ENCODE measurements at places on chromosomes 3 and 15.

GRCh38 chr3:152245498-152246170 is 23.1 kb upstream of the MBNL1 start:
- DNase-seq = no peak

DNA sequence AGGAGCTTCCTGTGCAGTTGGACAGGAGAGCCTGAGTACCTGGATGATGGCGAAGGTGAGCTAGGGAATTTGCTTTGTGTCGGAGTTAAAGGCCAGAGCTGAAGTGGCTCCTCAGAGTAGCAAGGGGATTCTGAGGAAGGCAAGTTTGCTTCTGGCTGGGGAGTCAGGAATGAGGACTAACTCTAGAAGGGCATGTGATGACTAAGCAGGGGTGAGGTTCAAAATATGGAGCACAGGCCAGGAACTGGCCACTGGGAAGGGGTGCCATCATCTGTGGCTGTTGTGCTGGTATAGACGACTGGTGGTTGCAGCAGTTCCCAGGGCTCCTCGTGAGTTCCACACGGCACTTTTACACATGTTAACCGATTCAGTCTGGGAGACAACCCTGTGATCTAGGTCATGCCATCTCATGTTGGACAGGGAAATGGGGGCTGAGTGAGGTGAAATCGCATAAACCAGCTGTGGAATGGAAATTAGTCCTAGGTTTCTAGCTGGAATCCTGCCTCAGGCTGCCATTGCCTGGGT is 100.8 kb downstream of the EEFSEC start:
- no peak for DNase-seq

- DNase-seq = no peak
Observed at GRCh38 chr3:11060500-11061251, 68.1 kb downstream of the SLC6A1 start.

DNA sequence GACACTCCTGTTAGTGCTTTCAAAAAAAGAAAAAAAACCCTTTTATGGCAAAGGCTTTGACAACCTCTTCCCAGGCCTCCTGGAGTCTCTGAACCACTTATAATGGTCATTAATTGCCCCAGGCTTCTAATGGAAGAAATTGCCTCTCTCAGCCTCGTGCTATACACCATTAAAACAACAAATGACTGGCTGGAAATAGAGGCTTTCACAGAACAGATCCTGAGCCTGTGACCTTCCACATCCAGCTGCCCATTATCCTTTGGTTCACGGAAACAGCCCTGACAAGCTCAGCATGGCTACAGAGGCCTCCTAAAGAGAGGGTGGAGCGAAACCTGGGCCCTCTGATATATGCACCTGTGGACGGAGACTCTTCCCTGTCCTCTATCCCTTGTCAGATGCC is 26.8 kb upstream of the MKRN3 start:
- no peak for DNase-seq

- DNase-seq = no peak
Observed at GRCh38 chr15:31083370-31083780, 18.1 kb downstream of the TRPM1 start.

GRCh38 chr3:181103605-181104004 is 114.1 kb upstream of the DNAJC19 start:
- DNase-seq = peak; percentile 4

DNA sequence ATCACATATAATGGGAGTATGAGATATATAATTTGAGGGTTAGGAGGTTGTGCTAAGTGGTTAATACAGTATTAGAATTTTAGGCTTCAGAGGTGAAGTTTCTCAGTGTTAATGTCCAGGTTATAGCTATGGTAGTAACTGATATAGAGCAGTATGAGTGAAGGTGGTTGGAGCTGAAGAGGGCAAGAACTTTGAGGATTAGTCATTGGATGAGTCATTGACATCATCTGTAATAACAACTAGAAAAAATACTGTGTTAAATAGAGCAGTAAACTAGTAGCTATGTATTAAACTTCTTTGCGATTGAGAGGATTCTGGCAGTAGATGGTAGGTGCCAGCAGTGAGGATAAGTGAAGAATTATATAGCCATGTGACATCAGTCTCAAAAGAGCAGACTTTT is 47.5 kb upstream of the EIF3J start:
- no peak for DNase-seq

GRCh38 chr3:32226875-32227500 is 11.5 kb upstream of the CMTM8 start:
- no peak for DNase-seq

- no peak for DNase-seq
Observed at GRCh38 chr3:184741798-184742675, 30.2 kb upstream of the MAGEF1 start.
